ENCODE measurements at places on chromosomes 6 and 20. TPM values are rescaled to one million over a fixed set of nuclear protein-coding genes. Genes with fewer than 3 reads are reported as not detected.

OR2B6 gene
- not detected for total RNA-seq

WFDC13 gene
- not detected for total RNA-seq

CLIC5 gene
- total RNA-seq, result 2.7 TPM

SERINC3 gene
- total RNA-seq, result 142 TPM

HLA-DQA1 gene
- 15.2 TPM for total RNA-seq

HLA-DOA gene
- total RNA-seq, result 10.9 TPM

EEF1A2 gene
- total RNA-seq, result not detected
